ENCODE measurements at places on chromosomes 13 and 19. TPM values are rescaled to one million over a fixed set of nuclear protein-coding genes. Genes with fewer than 3 reads are reported as not detected.

Gene IGSF23
- not detected for total RNA-seq

DNA sequence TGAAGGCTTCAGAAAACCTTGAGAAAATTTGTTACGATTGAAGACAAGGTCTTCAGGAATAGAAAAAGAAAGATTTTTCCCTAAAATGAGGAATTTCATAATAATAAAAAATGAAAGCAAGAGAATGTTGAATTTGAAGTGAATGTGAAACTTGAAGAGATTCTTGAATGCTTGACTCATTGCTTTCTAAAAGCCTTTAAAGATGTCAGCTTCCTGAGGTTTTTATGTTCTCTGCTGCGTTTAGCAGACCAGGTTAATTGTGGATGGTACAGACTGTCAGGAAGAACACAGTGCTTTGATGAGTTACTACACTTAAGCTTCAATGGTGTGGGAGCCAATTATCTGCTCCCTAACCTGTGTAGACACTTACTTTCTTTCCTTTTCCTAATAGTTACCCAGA lies 96.3 kb upstream of the FNDC3A start:
- DNase-seq = no peak

Gene ZNF766
- total RNA-seq = 25.3 TPM

GRCh38 chr13:97411984-97412383 lies 22.0 kb upstream of the RAP2A start:
- DNase-seq = no peak

Gene CLDN10
- total RNA-seq = 3.6 TPM

DNA sequence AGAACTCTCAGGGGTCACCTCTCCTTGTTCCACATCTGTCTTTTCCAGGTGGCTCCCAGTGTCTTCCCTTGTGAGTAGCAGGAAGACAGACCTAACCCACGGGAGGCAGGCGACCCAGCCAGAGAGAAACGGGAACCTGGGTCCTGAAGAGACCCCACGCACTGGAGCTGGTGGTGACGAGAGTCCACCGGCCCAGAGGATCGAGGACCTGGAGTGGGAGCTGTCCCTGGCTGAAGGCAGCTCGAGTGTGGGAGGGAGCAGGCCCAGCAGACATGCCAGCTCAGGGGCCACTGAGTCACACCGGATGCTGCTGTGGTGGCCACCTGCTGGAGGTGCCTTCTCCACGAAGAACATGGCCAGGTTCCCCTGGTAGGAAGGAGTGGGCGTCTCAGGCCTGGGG lies 66.5 kb upstream of the ATP12A start:
- no peak for DNase-seq

DNA sequence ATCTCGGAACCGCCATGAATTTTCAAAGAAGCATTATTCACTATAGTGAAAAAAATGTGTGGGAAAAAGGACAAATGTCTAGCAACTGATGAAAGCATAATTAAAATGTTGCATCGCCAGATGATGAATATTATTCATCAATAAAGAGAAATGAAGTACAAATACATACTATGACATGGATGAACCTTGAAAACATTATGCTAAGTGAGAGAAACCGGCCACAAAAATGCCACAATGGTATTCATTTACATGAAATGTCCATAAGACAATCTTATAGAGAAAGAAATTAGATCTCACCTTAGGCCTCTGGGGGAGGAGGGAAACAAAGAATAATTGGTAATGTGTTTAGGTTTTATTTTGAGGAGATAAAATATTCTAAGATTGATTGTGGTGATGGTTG lies 645.0 kb downstream of the EFNB2 start:
- DNase-seq = no peak

DNA sequence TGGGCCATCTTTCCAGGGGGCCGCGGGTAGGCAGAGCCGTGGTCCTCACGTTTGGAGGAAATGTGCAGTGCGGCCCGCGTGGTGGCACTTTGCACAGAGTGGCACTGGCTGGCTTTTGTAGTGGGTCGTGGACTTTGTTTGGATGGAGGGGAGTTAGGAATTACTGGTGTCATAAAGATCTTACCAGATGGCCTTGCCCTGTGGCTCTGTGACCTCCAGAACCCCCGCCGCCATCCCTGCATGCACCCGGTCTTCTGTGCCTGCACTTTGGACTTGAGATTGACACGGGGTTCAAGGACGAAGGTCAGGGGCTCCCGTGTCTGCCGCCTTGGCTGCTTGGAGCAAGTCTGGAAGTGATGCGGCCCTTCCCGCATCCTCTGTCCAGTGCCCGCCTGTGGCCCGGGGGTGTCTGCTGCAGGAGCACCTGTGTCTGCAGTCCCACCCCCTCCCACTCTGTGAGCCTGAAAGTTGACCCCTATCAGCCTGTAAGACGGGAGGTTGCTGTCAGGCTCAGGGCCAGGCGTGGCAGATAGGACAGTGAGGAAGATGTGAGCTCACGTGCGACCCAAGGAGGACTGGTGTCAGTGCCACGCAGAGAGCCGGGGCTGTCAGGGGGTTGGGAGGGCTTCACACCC lies 2.2 kb downstream of the GNA11 start:
- no peak for DNase-seq

GRCh38 chr19:16045171-16045570 lies 31.1 kb upstream of the TPM4 start:
- no peak for DNase-seq

Gene PRRG2
- total RNA-seq = not detected

DNA sequence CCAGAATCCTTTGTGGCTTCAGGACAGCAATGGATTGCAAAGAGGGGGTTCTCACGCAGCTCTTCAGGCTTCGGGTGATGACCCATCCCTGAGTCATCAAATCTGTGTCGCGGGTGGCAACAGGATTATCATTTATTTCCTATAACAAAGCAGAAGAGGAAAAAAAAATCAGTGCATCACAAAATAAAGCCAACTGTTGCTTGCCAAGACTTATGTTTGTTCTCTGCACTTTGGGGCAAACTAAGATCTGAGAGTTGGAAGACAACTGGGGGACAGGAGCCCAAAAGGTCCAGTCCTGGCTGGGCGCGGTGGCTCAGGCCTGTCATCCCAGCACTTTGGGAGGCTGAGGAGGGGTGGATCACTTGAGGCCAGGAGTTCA lies 6.4 kb downstream of the GNA15 start:
- no peak for DNase-seq

- DNase-seq = peak; percentile 42
Observed at GRCh38 chr19:34428549-34429285, 536 bp downstream of the UBA2 start.

Gene FXYD7
- total RNA-seq = 1.2 TPM

DNA sequence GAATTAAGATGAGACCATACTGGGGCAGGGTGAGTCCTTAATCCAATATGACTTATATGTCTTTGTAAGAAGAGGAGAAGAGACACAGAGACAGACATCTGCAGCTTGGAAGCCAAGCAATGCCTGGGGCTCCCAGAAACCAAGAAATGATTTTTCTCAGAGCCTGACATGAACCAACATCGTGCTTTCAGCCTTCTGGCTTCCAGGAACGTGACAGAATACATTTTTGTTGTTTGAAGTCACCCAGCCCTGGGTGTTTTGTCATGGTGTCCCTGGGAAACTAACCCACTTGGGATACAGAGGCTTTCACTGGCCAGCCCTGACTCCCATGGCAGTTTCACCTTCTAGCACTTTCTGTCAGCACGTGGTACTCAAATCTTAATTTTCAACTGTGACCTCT lies 95.3 kb upstream of the SLC10A2 start:
- DNase-seq = no peak

DNA sequence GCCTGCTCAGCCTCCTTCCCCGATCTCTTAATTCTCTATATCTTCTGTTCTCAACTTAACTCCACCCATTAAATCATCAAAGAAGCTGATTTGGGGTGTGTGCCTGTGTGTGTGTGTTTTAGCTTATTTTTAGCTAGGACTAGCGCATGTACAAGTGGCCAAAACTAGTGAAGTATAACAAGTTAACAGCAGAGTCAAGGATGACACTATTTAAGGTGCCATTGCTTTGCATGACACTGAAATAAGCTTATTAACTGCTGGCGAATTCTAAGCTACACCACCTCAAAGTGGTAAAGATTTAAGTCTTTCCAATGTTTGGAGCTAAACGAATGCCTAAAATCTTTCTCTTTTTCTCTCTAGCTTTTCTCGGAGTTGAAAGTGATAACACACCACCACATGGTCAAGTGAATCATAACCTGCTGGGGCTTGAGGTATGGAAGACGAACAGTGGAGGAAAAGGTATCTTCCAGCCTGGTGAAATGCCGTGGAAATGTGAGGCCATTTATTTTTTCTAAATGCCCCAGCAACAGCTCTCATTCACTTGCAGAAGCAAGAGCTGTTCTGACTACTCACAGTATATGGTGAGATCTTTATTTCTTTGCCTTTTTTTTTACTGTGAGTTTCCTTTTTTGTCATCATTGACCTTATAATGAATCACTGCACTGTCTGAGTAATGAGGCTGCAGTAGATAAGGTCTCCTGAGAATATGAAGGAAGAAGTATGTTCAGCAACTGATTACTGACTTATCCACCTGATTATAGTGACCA lies 570.3 kb downstream of the PCDH9 start:
- peak; percentile 80 for DNase-seq
